Stimulated activated CD8-positive, alpha-beta memory T cell treated with anti-CD3 and anti-CD28 coated beads, Interleukin-4, amount 100 ng/mL, for 48 hours (primary cell): ENCODE measurements at places on chromosomes 1 and 21.
A peak's percentile ranks its signal among the peaks of the same experiment; 100 is the strongest.

DNA sequence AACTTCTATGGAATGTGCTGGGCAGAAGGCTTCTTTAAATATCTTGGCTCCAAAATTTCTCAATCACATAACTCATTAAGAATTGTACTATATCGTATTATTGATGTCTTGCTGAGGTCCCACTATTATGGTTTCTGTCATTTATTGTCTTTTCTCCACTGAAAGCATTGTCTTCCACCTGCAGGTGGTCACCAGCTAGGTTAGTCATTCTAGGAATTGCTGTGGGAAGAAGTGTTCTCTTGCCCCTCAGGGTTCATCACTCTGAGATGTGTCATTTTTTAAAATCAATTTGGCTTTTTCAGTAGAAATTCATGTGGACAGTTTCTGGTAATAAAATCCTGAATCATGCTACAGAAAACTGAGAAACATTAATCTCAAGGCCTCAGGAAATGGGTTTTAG, 66.1 kb downstream of the NCAM2 start:
- DNase-seq = no peak

GRCh38 chr21:14469641-14470040, 76.5 kb downstream of the SAMSN1 start:
- DNase-seq = no peak

- no peak for DNase-seq
Measured at GRCh38 chr1:178651742-178652141, 73.3 kb upstream of the RALGPS2 start.

- DNase-seq = no peak
Measured at GRCh38 chr1:198637916-198638437, 863 bp upstream of the PTPRC start.

DNA sequence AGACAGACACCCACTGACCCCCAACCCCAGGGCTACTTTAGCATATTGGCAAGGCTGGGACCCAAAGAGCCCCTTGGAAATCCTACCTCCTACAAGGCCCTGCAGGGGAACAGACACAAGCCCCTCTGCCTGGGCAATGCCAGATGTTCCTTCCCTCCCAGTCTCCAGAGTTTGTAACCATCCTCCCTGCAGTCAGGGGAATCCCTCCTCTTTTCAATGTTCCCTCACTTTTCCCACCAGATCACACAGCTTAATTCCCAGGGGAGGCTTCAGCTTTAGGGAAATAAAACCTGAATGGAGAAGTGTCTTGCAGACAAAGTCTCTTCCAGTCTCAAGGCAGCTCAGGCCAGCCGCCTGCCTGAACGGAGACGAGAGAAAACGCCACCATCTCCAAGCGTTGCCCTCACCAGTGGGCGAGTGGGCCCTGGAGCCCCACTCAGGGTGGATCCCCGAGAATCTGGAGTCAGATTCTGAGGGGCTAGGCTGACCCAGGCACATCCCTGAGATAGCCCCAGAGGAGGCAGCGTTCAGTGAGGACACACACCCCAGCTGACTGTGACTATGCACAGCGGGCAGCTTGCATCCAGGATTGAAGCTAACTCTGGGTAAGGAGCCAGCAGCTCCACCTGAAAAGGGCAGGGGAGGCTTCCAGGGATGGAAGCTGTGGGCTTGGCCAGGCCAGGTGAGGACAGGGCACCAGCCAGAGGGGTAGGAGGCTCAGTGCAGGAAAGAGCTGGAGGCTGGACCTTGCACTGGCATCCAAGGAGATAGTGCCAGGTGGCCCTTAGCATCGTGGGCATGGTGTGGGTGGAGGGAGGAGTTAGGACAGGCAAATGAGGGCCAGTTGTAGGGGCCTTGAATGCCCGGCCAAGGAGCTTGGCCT, 44.0 kb upstream of the ZC3H12A start:
- no peak for DNase-seq

DNA sequence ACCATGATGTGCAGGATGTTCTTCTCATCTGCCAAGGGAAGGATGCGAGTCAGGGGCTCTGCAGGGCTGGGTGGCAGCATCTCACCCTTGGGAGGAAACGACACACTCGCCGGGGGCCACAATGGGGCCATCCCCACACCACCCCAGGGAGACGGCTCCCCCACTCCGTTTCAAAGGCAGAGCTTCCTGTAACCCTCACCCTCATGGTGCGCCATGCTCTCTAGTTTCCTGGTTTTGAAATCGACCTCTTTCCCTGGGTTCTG, 20.2 kb downstream of the RIPK4 start:
- DNase-seq = no peak

DNA sequence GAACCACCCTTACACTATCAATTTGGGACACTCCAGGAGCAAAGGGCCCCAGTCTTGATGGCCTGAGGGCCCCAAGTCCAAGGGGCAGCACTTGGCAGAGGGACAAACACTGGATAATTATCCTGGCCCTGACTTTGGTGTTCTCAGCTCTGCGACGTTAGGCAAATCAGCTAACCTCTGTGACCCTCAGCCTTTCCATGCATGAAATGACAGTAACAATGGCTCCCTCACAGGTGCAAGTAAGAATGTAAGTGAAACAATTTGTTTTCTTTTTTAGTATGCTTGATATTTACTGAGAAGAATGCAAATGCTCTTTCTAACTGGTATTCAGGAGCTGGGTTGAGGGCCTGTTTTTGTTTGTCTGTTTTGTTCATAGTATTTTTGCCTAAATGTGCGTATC, 61.6 kb upstream of the PRDX6 start:
- DNase-seq = no peak

DNA sequence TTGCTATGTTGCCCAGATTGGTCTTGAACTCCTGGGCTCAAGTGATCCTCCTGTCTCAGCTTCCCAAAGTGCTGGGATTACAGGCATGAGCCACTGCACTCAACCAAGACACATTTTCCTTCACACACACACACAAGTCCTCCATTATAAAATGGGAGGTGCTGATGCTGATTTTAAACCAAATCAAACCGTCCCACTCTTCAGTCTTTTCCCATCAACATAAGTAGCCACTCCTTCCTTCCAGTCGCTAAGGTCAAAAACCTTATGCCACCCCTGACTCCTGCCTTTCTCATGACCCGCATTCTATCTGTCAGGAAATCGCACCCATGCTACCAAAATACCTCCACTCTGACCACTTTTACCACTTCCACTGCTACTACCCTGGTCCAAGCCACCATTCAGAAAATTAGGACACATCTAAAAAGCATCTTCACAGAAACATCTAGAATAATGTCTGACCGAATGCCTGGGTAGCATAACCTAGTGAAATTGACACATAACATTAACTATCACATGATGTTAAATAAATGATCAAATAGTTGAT, 28.0 kb upstream of the IFNGR2 start:
- no peak for DNase-seq

GRCh38 chr21:42258150-42258884, 39.4 kb downstream of the ABCG1 start:
- DNase-seq = peak; percentile 89
